ENCODE measurements at places on chromosomes 12 and 14. TPM values are rescaled to one million over a fixed set of nuclear protein-coding genes. Genes with fewer than 3 reads are reported as not detected.
A peak's percentile ranks its signal among the peaks of the same experiment; 100 is the strongest.

RHOJ gene
- total RNA-seq = 23.4 TPM

FAM186B gene
- 0.42 TPM for total RNA-seq

MYL6 gene
- 3,064 TPM for total RNA-seq

TGM1 gene
- 0.21 TPM for total RNA-seq

ZNF740 gene
- 28.4 TPM for total RNA-seq

SRRM4 gene
- total RNA-seq = not detected

AGAP2 gene
- total RNA-seq = 1.2 TPM

POTEG gene
- total RNA-seq = not detected

SLC22A17 gene
- 72.3 TPM for total RNA-seq

- H3K4me3 ChIP-seq = no peak overlapping the region
- no peak overlapping the region for H3K27ac ChIP-seq
- no peaks in the 10 kb centered on the region for H3K27me3 ChIP-seq
- no peaks in the 10 kb centered on the region for H3K4me1 ChIP-seq
Measured at GRCh38 chr14:94143239-94143638, 13.8 kb upstream of the IFI27L2 start.

DNA sequence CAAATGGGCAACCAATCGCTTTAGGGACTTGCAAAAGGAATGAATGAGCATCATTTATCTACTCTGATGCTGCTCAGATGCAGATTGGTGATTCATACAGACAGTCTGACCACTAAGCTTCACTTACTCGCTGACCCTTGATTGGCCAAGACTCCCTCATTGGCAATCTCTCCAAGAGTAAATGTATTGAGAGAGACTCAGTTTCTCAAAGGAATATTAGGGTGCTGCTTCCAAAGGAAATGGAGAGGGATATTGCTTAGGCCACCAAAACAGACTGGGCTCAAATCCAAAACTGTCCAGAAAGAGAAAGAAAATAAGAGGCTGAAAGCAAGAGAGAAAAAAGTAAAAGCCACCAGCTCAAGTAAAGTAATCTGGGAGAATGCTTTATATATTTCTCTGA lies 785.2 kb downstream of the GALC start:
- H3K4me3 ChIP-seq = no peak overlapping the region
- no peaks in the 10 kb centered on the region for H3K36me3 ChIP-seq
- no peaks in the 10 kb centered on the region for H3K27me3 ChIP-seq
- no peak overlapping the region for H3K27ac ChIP-seq
- no peak for DNase-seq

DNA sequence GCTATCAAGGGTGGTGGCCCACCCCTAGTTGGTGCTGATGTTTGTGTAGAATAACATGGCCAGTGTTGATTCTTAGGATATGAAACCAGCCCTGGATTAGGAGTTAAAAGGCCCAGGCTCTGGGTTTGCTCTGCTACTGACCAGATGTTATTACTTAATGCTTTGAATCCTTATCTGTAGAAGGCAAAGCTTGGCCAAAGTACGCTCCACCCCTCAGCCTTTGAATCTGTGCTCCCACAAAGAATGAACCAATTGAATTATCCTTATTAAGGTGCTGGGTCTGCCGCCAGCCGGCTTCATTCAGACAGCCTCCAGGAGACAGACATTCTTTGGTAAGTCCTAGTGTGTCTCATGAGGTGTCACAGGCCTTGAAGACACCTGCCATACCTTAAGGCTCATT lies 41.8 kb downstream of the AKAP3 start:
- no peak overlapping the region for H3K4me3 ChIP-seq
- H3K27ac ChIP-seq = no peak overlapping the region
- no peak for DNase-seq
- H3K4me1 ChIP-seq = peaks cover 6% of the 10 kb centered on the region
- no peaks in the 10 kb centered on the region for H3K36me3 ChIP-seq
- no peaks in the 10 kb centered on the region for H3K27me3 ChIP-seq

DNA sequence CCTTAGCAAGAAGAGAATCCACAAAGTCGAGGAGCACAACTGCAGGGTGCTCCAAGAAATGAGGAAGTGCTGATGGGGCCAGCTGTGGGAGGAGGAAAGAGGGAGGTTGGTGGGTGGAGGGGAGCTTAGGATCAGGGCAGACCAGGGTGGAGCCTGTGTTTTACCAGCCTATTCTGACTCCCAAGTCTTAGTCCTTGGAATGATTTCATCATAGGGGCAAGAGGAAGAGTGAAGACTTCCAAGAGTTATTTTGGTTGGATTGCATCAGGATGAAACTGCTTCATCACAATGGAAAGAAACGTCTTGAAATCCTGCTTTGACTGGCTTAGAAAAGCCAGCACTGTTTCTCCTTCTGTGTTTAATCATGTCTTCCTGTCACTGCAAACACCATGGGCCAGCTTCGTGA lies 194.0 kb downstream of the DPF3 start:
- no peak for DNase-seq
- H3K36me3 ChIP-seq = no peaks in the 10 kb centered on the region
- no peak overlapping the region for H3K4me3 ChIP-seq
- H3K27ac ChIP-seq = peak overlapping the region; percentile 51
- no peaks in the 10 kb centered on the region for H3K27me3 ChIP-seq

DNA sequence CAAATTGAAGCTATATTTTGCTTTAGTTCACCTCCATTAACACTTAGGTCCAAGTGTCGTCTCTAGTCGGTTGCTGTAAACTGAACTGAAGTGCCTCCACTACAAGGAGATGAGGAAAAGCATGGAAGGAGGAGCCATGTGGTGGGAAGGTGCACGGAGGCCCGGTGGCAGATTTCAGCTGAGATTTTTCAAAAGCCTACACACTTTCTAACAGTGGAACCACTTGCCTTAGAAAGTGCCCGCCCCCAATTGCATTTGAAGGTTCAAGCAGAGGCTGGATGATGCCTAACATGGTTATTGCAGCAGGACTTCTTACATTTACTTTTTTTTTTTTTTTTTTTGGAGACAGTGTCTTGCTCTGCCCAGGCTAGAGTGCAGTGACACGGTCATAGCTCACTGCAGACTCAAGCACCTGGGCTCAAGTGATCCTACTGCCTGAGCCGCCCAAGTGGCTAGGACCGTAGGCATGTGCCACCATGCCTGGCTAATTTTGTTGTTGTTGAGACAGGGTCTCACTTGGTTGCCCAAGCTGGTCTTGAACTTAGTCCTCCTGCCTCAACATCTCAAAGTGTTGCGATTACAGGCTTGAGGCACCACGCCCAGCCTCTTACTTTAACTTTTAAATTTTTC lies 27.6 kb downstream of the EML1 start:
- H3K27me3 ChIP-seq = no peaks in the 10 kb centered on the region
- no peaks in the 10 kb centered on the region for H3K36me3 ChIP-seq
- DNase-seq = no peak
- H3K4me1 ChIP-seq = no peaks in the 10 kb centered on the region
- H3K27ac ChIP-seq = no peak overlapping the region

DNA sequence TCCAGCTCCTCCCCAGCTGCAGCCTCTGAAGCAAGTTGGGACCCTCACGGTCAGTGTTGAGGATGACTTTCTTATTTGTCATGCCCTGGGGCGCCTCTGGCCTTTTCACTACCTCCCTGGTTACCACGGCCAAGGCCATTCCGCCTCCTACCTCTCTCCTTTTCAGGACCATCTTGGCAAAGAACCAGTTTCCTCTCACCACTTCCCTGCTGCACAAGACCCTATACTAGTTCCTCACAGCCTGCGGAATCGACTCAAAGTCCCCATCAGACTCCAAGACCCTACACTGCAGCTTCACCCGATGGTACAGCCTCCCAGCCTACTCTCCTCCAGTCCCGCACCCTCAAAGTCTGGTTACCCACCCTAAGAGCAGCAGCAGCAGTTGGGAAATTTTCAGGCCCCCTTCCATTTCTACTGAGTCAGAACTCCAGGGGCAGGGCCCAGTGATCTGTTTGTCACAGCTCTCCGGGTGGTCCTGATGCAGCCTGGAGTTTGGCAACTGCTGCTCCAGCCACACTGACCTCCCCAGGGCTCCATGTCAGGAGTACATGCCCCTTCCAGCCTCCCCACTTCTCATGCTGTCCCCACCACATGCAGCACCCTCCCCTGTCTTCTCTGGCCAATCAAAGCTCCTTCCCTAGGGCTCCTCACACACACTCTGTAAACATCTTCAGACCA lies 5.4 kb downstream of the VWF start:
- no peak for DNase-seq
- H3K27me3 ChIP-seq = no peaks in the 10 kb centered on the region
- H3K4me1 ChIP-seq = no peaks in the 10 kb centered on the region

GRCh38 chr14:99544991-99545390 lies 59.0 kb downstream of the CCDC85C start:
- no peak overlapping the region for H3K4me3 ChIP-seq
- H3K27me3 ChIP-seq = no peaks in the 10 kb centered on the region

GRCh38 chr12:118558941-118559340 lies 182.6 kb downstream of the SUDS3 start:
- H3K4me1 ChIP-seq = no peaks in the 10 kb centered on the region
- no peak overlapping the region for H3K27ac ChIP-seq
- H3K27me3 ChIP-seq = no peaks in the 10 kb centered on the region
- H3K36me3 ChIP-seq = no peaks in the 10 kb centered on the region
- no peak for DNase-seq

GRCh38 chr12:1328391-1328790 lies 266.0 kb downstream of the FBXL14 start:
- H3K4me1 ChIP-seq = peaks cover 8% of the 10 kb centered on the region
- no peak for DNase-seq
- H3K36me3 ChIP-seq = no peaks in the 10 kb centered on the region
- H3K27me3 ChIP-seq = no peaks in the 10 kb centered on the region
- no peak overlapping the region for H3K4me3 ChIP-seq

DNA sequence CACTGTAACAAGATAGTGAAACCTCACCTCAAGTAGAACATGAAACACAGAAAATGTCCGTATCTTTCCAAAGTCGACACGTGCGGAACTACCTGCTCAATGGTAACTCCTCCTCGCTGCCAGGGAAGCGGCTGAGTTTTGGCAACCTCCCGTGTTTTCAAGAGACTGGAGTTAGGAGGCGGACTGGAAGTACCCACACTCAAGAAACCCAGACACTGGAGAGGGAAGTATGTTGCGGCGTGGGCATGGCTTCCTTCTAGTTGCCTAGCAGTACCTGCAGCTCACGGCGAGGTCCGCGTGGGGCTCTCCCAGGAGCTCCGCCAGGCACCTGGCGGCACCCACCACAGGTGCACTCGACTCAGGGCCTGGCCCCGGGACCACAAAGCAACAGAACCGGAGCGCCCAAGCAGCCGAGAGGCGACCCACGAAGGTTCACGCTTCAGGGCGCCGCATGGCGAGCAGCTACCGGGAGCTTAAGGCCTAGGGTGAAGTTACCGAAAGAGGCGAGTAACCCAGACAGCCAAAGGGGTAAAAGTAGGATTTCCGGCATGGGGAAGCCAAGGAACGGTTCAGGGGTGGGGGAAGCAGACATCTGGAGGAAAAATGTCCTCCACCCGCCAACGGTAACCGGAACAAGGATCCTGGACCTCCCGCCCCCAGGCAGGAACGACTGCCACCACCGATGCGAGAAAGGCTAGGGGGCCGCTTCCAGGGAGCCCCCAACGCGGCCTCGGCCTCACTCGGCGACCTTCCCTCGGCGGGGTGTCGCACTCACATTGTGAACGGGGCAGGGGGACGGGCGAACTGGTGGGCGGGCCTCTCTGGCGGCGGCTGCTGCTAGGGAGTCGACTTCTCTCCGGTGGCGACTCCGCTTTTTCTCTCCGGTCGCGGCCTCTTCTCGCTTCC lies 608 bp downstream of the PTGES3 start:
- no peak for DNase-seq
- H3K27me3 ChIP-seq = no peaks in the 10 kb centered on the region
- H3K4me1 ChIP-seq = peaks cover 15% of the 10 kb centered on the region
- H3K36me3 ChIP-seq = no peaks in the 10 kb centered on the region
- peak overlapping the region; percentile 92 for H3K4me3 ChIP-seq

DNA sequence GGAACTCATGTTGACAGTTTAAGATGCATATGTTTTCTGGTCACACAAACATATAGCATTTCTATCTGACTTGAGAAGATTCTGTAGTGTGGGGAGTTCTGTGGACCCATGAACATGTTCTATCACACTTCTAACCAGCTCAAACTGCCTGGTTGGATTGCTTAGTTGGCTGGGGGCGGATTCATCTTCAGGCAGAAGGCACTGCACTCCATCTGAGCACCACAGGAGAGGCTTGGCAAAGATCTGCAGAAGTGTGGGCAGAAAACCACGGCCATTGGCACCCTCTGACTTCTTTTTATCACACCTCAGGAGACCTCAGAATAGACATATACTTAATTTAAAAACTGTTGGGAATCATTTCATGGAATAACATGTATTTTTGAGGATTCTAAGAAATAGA lies 68.5 kb downstream of the LIN7A start:
- H3K27me3 ChIP-seq = no peaks in the 10 kb centered on the region
- H3K27ac ChIP-seq = no peak overlapping the region
- no peaks in the 10 kb centered on the region for H3K4me1 ChIP-seq

GRCh38 chr12:53069621-53070410 lies 9.4 kb downstream of the SPRYD3 start:
- H3K4me3 ChIP-seq = no peak overlapping the region
- H3K27me3 ChIP-seq = no peaks in the 10 kb centered on the region
- DNase-seq = no peak
- peak overlapping the region; percentile 78 for H3K27ac ChIP-seq
- H3K4me1 ChIP-seq = peaks cover 88% of the 10 kb centered on the region

GRCh38 chr12:30887226-30887625 lies 39.3 kb upstream of the TSPAN11 start:
- H3K27me3 ChIP-seq = no peaks in the 10 kb centered on the region
- H3K27ac ChIP-seq = no peak overlapping the region
- H3K4me3 ChIP-seq = no peak overlapping the region
- no peaks in the 10 kb centered on the region for H3K36me3 ChIP-seq

- no peaks in the 10 kb centered on the region for H3K36me3 ChIP-seq
- no peak overlapping the region for H3K4me3 ChIP-seq
- H3K4me1 ChIP-seq = peaks cover 8% of the 10 kb centered on the region
- peak overlapping the region; percentile 23 for H3K27ac ChIP-seq
- DNase-seq = peak; percentile 32
Measured at GRCh38 chr12:13173012-13173932, 23.3 kb upstream of the EMP1 start.

- no peaks in the 10 kb centered on the region for H3K36me3 ChIP-seq
- no peaks in the 10 kb centered on the region for H3K4me1 ChIP-seq
- no peaks in the 10 kb centered on the region for H3K27me3 ChIP-seq
- H3K27ac ChIP-seq = no peak overlapping the region
- no peak overlapping the region for H3K4me3 ChIP-seq
- no peak for DNase-seq
Measured at GRCh38 chr12:107649661-107650061, 35.9 kb upstream of the PWP1 start.
